ENCODE measurements at places on chromosomes 4 and X.

DNA sequence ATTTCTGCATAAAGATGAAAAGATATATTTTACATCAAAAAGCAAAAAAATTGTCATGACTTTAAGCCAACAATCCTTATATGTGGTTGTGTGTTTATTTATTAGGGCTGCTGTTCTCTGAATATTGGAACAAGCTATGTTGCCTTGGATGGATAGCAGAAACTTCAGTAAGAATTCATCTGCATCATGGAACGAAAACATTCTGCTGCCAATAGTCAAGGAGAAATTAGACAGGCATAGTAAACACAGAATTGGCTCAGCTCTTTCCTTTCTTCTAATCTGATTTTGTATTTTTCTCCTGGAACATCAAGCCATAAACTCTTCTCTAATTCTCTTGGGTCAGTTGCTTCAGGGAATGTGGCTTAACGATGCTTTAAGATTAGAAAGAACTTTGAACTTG is 1257.0 kb downstream of the NLGN4X start:
- no peaks in the 10 kb centered on the region for H3K36me3 ChIP-seq
- no peaks in the 10 kb centered on the region for H3K4me1 ChIP-seq
- no peak overlapping the region for H3K4me3 ChIP-seq
- DNase-seq: no peak
- no peak overlapping the region for H3K27ac ChIP-seq
- no peaks in the 10 kb centered on the region for H3K27me3 ChIP-seq

- no peaks in the 10 kb centered on the region for H3K27me3 ChIP-seq
- H3K4me3 ChIP-seq: no peak overlapping the region
- H3K27ac ChIP-seq: no peak overlapping the region
- H3K4me1 ChIP-seq: peaks cover 23% of the 10 kb centered on the region
- H3K36me3 ChIP-seq: peaks cover 54% of the 10 kb centered on the region
Measured at GRCh38 chrX:47223476-47224250, 5.2 kb downstream of the CDK16 start.

DNA sequence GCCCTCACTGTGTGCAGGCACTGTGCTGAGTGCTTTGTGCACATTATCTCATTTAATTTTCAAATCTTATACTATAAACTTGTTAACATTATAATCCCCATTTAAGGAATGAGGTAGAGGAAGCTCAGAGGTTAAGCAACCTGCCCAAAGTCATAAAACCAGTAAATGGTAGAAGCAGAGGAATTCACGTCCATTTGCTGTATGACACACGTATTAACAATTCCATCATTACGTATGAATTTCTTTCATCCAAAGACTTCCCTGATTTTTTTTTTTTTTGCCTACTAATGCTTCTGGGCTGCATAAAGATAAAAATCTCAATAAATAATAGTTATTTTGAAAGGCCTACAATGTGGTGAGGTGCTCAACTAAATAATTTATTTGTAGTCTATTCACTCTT is 64.5 kb upstream of the H2AZ1 start:
- no peak overlapping the region for H3K4me3 ChIP-seq
- DNase-seq: no peak
- H3K36me3 ChIP-seq: no peaks in the 10 kb centered on the region
- no peak overlapping the region for H3K27ac ChIP-seq
- H3K4me1 ChIP-seq: no peaks in the 10 kb centered on the region

GRCh38 chr4:8840816-8841455 is 30.7 kb downstream of the HMX1 start:
- H3K36me3 ChIP-seq: no peaks in the 10 kb centered on the region
- H3K4me3 ChIP-seq: no peak overlapping the region
- no peak for DNase-seq
- H3K4me1 ChIP-seq: no peaks in the 10 kb centered on the region

- no peak for DNase-seq
- no peak overlapping the region for H3K4me3 ChIP-seq
- no peaks in the 10 kb centered on the region for H3K27me3 ChIP-seq
Measured at GRCh38 chrX:80602036-80602860, 182.0 kb downstream of the TENT5D start.

- H3K27me3 ChIP-seq: no peaks in the 10 kb centered on the region
- peaks cover 40% of the 10 kb centered on the region for H3K36me3 ChIP-seq
- H3K27ac ChIP-seq: no peak overlapping the region
- no peak for DNase-seq
Measured at GRCh38 chrX:54564936-54565335, 34.9 kb downstream of the GNL3L start.

DNA sequence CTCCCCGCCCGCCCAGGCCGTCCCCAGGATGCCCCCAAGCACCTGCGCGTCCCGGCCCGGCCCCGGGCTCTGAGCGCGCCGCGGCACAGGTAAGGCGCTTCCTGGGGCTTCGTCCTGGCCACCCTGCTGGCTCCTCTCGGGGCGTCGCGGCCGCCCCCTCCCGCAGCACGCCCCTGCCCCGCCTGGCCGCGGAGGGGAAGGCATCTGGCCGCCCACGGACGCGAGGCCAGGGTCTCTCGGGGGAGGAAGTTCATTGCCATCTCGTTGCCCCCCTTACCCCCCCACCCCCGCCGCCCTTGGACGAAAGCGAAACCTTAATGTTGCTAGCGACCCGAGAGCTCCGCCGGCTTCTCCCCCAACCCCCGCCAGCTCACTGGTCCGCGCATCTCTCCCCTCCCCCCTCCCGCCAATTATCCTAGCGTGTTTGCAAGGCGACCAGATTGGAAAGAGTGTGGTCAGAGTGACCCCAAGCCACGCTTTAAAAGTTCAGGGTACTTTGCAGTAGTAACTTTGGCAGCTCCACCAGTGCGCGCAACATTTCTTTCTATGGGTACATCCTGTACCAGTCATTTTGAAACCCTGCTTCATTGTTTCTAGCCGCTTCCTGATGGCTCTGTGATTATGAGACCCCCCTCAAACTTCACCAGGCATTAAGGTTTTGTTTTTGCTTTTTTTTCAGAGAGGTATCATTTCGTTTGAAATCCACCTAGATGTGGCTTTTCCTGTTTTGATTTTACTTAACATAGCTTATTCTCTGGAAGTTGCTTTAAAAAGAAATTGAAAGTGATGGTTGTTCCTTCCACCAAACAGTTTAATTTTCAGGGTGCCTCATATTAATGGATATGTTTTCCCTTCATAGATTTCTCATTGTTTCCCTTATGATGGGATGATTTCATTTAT is 626 bp downstream of the TBC1D1 start:
- H3K27ac ChIP-seq: peak overlapping the region; percentile 89
- no peaks in the 10 kb centered on the region for H3K36me3 ChIP-seq
- H3K27me3 ChIP-seq: peaks cover 9% of the 10 kb centered on the region
- H3K4me1 ChIP-seq: peaks cover 41% of the 10 kb centered on the region
- peak; percentile 77 for DNase-seq

DNA sequence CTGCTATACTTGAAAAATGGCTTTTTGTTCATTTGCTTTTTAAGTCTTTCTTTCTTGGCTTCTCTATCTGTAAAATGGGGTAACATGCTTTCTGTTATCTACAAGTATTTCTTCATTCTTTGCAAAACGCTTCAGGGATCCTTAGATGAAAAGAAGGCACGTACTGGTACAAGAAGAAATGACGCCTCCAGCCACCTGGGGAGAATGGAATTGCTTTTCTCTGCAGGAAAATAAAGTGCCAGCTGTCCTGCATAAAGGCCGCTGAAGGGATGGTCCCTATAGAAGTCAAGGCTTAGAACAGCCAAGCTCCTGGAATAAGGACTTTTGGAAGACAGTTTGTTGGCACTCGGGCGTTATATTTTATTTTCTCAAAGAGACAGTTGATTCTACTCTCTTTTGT is 210.8 kb upstream of the RASGEF1B start:
- H3K4me3 ChIP-seq: no peak overlapping the region
- H3K36me3 ChIP-seq: no peaks in the 10 kb centered on the region
- H3K27me3 ChIP-seq: no peaks in the 10 kb centered on the region
- no peaks in the 10 kb centered on the region for H3K4me1 ChIP-seq

DNA sequence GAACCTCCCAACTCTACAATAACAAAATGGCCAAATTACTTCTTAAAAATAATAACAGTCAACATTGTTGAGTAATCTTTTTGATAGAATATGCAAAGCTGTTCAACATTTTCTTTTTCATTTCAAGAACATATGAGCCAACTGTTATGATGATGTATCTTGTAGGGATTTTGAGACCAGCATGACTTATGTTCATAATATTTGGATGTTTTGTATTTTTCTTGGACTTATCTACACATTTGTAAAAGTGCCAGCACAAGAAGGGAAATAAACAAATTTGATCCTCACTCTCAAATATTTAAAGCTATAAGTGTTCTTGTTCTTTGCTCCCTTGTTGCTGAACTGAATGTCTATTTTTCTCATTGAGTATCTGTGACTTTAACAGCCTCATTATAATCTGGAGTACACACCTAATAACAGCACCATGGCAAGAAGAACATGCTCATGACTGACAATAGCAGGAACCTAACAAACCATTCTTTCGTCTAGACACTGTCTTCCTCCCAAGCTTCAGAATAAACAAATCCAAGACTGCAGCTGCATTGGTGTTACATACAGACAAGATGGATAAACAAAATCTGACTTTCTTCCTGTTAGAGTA is 1049.7 kb downstream of the FAT4 start:
- no peaks in the 10 kb centered on the region for H3K4me1 ChIP-seq
- no peaks in the 10 kb centered on the region for H3K27me3 ChIP-seq
- no peaks in the 10 kb centered on the region for H3K36me3 ChIP-seq
- H3K27ac ChIP-seq: no peak overlapping the region
- no peak overlapping the region for H3K4me3 ChIP-seq

GRCh38 chr4:153497091-153497531 is 31.0 kb downstream of the TMEM131L start:
- no peaks in the 10 kb centered on the region for H3K27me3 ChIP-seq
- peak; percentile 82 for DNase-seq
- peaks cover 12% of the 10 kb centered on the region for H3K4me1 ChIP-seq
- peak overlapping the region; percentile 57 for H3K27ac ChIP-seq

DNA sequence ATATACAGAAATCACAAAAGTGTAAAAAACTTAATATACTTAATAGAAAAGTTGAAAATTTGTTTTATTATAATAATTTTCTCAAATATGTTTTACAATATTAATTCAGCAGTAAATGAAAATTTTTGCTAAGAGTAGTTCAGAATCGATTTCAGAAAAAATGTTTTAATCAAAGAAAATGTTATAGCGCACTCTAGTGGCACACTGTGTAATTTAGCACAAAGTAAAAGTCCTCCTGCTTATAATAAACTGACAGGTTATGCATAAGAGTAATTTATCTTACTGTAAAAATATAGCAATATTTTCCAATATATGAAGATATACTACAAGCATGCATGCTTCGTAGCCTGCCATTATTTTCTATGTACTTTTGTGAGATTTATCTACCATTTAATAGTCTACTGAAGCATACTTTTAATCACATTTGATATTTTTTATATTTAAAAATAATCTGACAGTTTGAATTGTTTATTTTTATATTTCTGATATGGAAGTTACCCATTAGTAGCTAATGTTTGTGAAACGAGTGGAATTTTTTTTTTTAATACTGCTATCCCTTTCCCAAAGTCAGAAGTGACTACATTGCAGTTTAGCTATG is 217.9 kb upstream of the KLHL4 start:
- DNase-seq: no peak
- H3K27me3 ChIP-seq: no peaks in the 10 kb centered on the region
- no peaks in the 10 kb centered on the region for H3K4me1 ChIP-seq
- no peak overlapping the region for H3K27ac ChIP-seq
